Right atrium auricular region (tissue), 2 donors: ENCODE measurements at places on chromosomes 7 and 10. TPM values are rescaled to one million over a fixed set of nuclear protein-coding genes. Genes with fewer than 3 reads are reported as not detected.

DNA sequence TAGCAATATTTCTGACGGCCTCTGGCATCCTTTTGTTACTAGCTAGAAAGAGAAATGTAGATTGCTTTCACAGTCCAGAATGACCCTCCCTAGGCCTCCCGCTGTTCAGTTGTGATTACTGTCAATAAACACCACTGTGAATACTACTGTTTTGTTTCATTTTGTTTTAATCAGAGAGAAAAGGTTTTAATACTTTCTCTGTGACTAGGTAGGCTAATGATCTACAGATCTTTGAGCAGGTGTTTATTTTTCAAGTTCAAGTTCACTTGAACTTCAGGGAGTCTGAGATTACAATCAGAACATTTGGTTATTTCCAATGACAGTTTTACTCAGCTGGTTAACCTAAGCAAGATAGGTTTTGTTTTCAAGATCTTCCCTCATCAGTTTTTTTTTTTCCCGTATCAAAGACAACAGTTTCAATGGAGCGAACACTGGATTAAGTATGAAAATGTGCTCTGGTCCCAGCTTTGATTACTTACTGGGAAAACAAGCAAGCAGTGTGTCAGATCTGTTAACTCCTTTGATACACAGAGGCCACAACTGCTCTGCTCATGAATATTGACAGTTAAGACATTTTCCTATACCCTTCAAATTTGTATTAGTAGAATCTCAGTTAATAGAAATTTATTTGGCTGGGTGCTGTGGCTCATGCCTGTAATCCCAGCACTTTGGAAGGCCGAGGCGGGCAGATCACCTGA lies 34.8 kb downstream of the VKORC1L1 start:
- DNase-seq: no peak

- no peak for DNase-seq
These were observed 237.3 kb upstream of the KLF14 start for GRCh38 chr7:130971297-130971696.

GRCh38 chr10:113304726-113305125 lies 248.1 kb upstream of the HABP2 start:
- DNase-seq: no peak

GRCh38 chr7:144437370-144438191 lies 34.1 kb upstream of the NOBOX start:
- DNase-seq: no peak

- no peak for DNase-seq
These were observed 471.7 kb downstream of the GRM8 start for GRCh38 chr7:126780993-126781392.

GRCh38 chr7:28076423-28077200 lies 104.0 kb downstream of the JAZF1 start:
- no peak for DNase-seq

- no peak for DNase-seq
These were observed 4.9 kb downstream of the DKK1 start for GRCh38 chr10:52318822-52319464.

GRCh38 chr7:137360087-137360679 lies 16.6 kb upstream of the PTN start:
- DNase-seq: no peak

- DNase-seq: no peak
These were observed 2.2 kb downstream of the SMARCD3 start for GRCh38 chr7:151246102-151246850.

DNA sequence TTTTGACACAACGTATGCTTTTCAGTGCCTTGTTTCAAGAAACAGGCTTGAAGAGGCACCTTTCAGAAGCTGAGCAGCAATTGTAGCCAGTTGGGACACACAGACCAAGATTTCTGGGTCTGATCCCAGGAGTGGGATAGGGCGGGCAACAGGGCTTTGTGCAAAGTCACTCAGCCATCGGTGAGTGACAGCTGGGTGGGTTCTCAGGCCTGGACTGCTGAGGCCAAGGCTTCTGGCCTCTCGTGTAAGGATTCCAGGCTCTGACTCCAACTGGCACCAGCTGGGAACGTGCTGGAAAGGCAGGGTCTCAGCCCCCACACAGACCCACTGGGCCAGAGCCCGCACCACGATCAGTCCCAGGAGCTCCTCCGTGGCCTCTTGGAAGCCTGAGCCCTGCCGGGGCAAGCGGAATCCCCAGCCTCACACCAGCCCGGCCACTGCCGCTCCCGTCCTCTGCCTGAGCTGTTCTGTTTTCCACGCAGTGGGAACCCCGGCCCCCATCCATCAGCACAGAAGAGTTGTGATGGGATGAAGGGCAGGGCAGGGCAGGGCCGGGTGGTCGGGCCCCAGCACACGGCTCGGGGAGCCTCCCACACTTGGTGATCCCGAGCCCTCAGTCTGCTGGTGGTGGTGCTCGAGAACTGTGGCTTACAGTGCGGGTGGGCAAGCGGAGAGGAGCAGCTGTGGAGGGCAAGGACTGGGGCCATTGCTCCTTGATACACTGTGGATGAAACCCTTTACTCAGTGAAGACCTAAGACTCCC lies 46.8 kb downstream of the VIPR2 start:
- no peak for DNase-seq

DNA sequence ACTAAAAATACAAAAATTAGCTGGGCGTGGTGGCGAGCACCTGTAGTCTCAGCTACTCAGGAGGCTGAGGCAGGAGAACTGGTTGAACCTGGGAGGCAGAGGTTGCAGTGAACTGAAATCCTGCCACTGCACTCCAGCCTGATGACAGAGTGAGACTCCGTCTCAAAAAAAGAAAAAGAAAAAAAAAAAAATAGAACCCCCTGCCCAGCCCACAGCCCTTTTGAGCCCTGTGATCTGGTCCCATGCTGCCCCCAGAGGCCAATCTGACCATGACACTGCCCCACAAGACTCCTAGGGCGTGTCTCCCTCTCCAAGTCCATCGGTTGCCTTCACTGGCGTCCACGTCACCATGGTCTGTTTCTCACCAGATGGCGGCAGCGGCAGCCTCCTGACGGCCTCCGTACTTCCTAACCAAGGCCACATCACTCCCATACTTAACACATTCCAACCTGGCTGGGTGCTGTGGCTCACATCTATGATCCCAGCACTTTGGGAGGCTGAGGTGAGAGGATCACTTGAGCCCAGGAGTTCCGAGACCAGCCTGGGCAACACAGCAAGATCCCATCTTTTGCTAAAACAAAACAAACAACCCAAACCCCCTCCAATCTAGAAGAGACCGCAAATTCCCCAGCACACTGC lies 18.0 kb downstream of the STX1A start:
- DNase-seq: no peak

DNA sequence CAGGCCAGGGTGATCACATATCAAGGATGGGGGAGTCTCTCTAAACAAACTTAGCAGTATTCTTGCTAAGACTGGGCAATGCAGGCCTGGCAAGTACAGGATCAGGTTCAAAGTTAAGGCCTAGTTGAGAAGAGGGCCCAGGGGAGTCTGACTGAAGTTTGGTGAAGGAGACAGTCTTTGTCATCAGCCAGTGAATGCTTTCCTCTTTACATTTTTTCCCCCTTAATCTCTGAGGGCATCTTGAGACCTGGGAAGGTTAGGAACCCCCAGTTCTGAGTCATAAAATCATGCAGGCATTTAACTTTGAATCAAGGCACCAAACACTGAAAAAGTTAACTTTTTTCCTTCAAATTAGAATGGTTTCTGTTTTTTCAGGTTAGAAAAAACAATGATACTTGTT lies 311.5 kb downstream of the REEP3 start:
- no peak for DNase-seq

GRCh38 chr10:408236-408635 lies 273.0 kb downstream of the ZMYND11 start:
- no peak for DNase-seq

DNA sequence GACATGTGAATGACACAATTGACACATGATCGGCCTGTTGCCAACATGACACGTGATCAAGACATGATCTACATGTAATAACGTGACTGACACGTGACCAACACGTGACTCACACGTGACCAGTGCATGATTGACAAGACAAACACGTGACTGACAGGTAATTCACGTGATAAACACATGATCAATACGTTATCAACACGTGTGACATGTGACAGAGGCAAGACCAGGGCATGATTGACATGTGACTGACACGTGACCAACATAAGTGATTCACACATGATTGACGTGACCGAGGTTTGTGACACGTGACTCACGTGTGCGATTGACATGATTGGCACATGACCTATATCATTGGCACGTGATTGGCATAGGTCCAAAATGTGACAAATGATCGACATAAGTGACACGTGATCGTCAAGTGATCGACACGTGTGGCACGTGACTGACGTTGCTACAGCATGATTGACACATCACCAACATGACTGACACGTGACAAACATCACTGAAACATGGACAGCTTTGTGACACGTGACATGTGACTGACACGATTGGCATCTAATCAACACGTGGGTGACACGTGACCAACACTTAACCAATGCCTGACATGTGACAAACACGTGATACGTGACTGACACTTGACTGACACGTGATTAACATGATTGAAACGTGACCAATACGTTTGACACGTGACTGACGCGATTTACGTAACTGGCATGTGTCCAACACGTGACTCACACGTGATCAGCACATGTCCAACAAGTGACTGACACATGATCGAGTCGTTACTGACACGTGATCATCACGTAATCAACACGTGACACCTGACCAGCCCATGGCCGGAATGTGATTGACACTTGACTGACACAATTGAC lies 23.0 kb downstream of the CRPPA start:
- no peak for DNase-seq

- no peak for DNase-seq
These were observed 30.5 kb upstream of the TRIM8 start for GRCh38 chr10:102613785-102614184.

Gene GNAT3
- total RNA-seq: not detected

Gene PPP1R9A
- total RNA-seq: 23.4 TPM

Gene CYP3A7
- 0.82 TPM for total RNA-seq

Gene TAS2R4
- 0.31 TPM for total RNA-seq

Gene MLXIPL
- 1.3 TPM for total RNA-seq

Gene ITIH2
- not detected for total RNA-seq

Gene SFRP4
- 5.0 TPM for total RNA-seq

Gene LAMB4
- not detected for total RNA-seq

Gene MCM10
- total RNA-seq: 0.15 TPM
